ENCODE measurements at places on chromosomes 4 and X.

- no peak for DNase-seq
Measured at GRCh38 chr4:60897415-60897814, 302.7 kb upstream of the ADGRL3 start.

DNA sequence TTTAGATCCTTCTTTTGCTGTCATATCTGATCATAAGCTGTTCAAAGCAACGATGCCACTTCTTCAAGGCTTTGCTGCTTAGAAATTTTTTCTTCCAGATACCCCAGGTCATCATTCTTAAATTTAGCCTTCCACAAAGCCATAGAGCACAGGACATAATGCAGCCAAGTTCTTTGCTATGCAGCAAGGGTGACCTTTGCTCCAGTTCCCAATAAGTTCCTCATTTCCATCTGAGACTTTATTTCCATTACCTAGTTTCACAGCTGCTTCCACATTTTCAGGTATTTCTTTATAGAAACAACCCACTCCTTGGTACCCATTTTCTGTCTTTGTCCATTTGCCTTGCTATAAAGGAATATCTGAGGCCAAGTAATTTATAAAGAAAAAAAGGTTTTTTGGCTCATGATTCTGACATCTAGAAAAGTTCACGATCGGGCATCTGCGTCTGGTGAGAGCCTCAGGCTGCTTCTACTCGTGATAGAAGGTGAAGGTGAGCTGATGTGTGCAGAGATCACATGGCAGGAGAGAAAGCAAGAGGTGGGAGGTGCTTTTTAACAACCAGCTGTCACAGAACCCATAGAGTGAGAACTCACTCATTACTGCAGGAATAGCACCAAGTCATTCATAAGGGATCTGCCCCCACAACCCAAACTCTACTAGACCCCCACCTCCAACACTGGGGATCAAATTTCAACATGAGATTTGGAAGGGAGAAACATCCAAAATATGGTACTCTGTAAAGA is 11.8 kb upstream of the TASL start:
- DNase-seq = no peak

DNA sequence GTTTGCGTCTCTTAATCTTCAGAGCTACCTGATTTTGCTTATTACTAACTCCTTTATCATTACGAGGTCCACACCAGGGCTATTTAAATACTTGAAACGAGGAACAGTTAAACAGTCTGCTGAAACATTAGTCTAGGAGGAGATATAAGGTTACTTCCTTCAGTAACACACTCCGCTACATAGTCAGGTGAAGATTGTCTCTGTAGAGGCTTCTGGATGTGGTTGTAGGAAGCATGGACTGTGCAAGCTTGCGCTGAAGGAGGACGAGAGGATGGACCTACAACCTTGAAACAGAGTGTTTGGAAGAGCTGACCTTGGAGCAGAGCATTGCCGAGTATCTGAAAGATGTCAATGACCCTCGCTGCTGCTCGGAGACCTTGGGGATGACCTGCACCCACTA is at the start of gene CLRN2:
CLRN2 (plus strand) TSS at position 301 of the 400 bp plus-strand sequence. CDS start 102 bp downstream, outside the sequence.
- DNase-seq = no peak

- DNase-seq = no peak
Measured at GRCh38 chrX:73182502-73183114, 32.0 kb downstream of the NAP1L2 start.

GRCh38 chr4:47736555-47736954 is 101.3 kb downstream of the CORIN start:
- no peak for DNase-seq

GRCh38 chr4:158259955-158260575 is 49.8 kb downstream of the TMEM144 start:
- DNase-seq = peak; percentile 18

All from right lung (tissue), 10 donors.